Ureter (tissue), 1 donor: ENCODE measurements at places on chromosomes 6 and 20.

GRCh38 chr20:15603978-15604805, 969.1 kb downstream of the KIF16B start:
- no peak for DNase-seq

- no peak for DNase-seq
Measured at GRCh38 chr6:34580707-34581560, 24.8 kb upstream of the SPDEF start.

GRCh38 chr20:55316753-55317152, 688.6 kb downstream of the CBLN4 start:
- DNase-seq = no peak

GRCh38 chr6:34095741-34096140, 50.1 kb downstream of the GRM4 start:
- no peak for DNase-seq

DNA sequence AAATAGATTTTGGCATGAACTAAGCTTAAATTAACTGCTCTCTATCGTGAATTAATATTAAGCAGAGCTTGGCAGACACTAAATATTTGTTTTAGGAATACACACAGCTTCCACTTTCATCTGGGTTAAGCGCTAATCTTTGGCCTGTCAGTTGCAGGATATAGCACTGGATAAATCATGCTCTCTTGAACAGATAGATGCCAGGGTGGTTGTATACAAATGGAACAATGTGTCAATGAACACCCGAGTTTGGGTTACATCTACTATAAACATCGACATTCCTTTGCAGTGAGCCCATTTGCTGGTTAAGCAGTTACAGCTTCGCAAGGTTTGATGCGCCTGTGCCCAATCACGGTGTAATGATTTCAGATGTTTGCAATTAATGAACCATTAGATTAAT, 338.2 kb upstream of the ZFP64 start:
- DNase-seq = no peak

- DNase-seq = no peak
Measured at GRCh38 chr6:151440930-151441329, 11.0 kb downstream of the RMND1 start.

DNA sequence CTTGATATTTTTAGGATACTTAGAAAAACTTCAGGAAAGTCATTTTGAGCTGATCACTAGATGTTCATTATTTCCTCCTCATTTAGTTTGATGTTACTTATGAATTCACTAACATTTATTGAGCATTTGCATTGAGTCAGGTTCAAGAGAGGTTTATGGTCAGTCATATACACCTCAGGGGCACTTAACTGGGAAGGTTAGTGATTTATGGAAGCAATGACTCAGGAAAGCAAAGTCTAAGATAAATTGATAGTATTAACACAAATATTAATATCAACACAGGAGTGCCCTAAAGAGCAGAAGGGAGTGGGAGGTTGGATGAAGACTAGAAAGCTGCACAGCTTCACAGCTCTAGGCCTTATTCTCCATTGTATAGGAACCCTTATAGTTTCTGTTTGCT, 177.0 kb upstream of the TNFAIP3 start:
- no peak for DNase-seq

- DNase-seq = no peak
Measured at GRCh38 chr6:143549221-143549948, 37.9 kb upstream of the FUCA2 start.

- no peak for DNase-seq
Measured at GRCh38 chr6:98627129-98627775, 207.1 kb upstream of the POU3F2 start.

- DNase-seq = no peak
Measured at GRCh38 chr20:49821870-49822331, 9.3 kb downstream of the SLC9A8 start.

DNA sequence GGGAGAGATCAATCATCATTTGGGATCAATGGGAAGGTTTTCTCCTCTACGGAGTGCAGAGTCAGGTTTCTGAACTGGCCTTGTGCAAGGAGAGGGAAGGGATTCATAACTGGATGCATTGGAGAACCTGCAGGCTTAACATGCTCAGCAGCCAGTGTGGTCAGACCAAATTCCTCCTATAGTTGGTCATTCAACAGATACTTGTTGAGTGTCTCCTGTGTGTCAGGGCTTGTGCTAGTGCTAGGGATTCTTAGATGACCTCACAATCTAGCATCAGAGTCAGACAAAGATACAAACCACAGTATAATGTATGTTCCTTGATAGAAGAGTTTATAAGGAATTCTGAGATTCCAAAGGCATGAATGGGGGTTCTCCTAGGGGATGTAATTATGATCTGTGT, 23.9 kb downstream of the RALY start:
- no peak for DNase-seq

GRCh38 chr20:1576641-1577040, 19.1 kb upstream of the SIRPD start:
- DNase-seq = no peak

DNA sequence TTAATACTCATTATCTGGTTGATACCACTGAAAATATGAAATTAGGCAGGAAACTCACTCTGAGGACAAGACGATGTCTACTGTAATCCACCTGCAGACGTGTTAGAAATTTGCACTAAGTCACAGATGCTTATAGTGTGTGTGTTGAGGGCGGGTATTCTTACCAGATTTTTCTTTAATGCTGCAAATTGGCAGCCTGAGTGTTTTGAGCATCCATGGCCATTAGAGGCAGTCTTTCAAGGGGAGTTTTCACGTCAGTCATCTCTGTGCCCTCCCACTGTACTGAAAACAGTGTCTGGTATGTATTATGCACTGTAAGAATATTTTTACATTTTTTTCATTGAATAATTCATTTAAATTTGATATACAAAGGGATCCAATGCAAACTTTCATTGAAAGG, 266.5 kb upstream of the QKI start:
- DNase-seq = no peak

- no peak for DNase-seq
Measured at GRCh38 chr20:1777476-1777820, 117.8 kb upstream of the SIRPA start.

GRCh38 chr20:1935696-1936366, 40.6 kb downstream of the SIRPA start:
- no peak for DNase-seq

DNA sequence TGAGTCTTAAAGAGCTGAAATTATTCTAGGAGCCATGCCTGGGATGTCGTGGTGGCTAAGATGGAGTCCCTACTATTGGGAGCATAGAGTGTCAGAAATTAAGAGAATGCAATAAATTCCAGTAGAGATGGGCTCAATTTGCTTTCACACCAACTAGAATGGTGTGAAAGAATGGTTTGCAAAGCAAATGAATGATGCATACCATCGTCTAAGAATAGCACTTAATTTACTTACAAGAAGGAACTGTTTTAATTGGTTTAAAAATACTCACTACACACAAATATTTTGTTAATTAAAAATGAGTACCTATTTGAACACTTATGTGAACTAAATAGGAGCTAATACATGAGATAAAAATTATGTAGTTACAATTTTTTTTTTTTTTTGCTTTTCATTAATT, 132.6 kb downstream of the GMPR start:
- DNase-seq = no peak

DNA sequence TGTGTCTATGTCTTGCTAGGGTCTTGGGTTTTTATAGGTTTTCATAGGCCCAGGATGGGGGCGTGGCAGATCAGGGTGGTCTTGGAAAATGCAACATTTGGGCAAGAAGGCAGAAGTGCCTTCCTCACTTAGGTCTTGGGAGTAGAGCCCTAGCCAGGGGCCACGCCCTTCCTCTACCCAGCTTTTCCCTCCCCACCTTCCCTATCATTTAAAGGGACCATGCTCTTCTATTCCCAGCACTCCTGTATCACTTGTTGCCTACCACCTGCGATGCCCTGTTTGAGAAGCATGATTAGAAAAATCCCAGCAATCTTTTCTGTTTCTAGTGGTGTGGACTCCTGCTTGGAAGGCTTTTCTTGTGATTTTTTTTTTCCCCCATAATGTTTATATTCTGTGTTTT, 190.6 kb downstream of the JARID2 start:
- no peak for DNase-seq

- no peak for DNase-seq
Measured at GRCh38 chr20:3203315-3204123, 963 bp downstream of the DDRGK1 start.

DNA sequence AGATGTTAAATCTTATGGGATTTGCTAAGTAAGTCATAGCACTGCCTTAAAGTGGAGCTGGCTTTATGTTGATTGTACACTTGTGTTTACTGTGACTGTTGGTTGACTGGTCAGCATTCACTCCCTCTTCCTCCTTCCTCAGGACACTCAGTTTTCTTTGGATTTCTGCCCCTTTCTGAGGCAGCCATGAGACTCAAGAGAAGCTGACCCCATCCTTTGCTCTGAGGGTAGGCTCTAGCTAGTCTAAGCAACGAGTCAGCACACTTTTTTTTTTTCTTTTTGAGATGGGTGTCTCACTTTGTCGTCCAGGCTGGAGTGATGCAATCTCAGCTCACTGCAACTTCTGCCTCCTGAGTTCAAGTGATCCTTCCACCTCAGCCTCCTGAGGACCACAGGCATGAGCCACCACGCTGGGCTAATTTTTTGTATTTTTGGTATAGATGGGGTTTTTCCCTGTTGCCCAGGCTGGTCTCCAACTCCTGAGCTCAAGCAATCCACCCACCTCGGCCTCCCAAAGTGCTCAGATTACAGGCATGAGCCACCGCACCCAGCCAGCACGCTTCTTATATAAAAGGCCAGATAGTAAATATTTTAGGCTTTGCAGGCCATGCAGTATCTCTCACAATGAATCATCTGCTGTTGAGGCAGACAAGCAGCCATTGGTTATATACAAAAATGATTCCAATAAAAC, 191.4 kb downstream of the NFATC2 start:
- no peak for DNase-seq

DNA sequence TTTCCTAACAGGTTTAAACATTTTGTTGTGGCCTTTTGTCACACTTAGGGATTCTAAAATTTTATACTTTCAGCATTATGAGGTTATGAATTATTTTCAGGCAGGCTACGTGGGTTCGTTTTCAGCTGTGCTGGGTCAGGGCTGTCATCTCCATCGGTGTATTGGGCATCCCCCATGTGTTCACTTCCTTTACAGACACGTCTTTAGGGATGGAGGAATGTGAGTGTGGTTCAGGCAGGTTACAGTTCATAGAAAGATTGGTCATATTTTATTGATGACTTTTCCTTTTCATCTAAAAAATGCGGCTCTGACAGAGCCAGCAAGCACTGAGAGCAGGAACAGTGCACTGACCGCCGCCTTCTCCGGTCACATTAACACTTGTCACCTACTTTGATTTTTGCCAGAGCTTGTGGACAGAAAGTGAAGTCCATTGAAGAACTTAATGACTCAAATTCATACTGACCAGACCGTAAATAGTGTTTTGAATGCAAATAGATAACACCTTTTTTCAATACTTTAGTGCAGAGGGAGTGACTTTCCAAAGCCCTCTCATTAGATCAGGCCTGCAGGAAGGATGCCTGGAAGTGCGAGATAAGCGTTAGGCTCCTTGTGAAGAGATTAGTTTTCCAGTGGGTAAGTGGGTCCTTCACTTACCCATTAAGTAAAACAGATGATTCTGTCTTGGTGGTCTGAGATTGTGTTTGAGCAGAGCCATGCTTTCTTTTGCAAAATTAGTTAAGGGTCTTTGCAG, 113.1 kb downstream of the TIAM2 start:
- no peak for DNase-seq

- no peak for DNase-seq
Measured at GRCh38 chr20:32636283-32636682, 37.5 kb downstream of the C20orf203 start.

DNA sequence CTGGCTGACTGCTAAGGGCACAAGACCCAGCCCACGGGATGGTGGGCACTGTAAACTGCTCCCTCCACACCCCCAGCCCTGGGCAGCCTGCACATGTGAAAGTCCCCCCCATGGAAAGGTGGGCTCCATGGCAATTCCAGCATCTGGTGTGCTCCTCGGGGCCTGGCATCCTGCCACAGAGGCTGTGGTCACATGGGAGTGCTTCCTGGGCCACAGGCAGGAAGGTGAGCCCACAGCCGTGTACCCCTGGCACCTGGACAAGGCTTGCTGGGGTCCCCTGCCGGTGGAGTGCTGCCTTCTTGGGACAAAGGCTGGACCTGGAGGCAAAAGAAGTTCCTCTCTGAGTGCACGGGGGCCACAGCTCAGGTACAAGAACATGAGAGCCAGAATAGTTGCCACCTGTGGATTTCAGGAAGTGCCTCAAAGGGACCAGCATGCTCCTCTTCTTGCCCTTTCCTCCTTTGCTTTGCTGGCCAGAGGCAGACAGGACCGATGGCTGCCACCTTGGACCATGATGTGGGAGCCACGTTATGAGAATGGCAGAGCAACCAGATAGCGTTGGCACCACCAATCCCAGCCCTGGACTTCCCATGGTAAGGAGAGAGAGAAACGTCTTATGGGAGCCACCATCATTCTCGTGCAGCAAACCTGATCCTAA, 120.2 kb upstream of the MLN start:
- no peak for DNase-seq

- no peak for DNase-seq
Measured at GRCh38 chr6:33071569-33071968, 1.9 kb downstream of the HLA-DPA1 start.

- no peak for DNase-seq
Measured at GRCh38 chr20:17882065-17882833, 86.3 kb downstream of the SNX5 start.

DNA sequence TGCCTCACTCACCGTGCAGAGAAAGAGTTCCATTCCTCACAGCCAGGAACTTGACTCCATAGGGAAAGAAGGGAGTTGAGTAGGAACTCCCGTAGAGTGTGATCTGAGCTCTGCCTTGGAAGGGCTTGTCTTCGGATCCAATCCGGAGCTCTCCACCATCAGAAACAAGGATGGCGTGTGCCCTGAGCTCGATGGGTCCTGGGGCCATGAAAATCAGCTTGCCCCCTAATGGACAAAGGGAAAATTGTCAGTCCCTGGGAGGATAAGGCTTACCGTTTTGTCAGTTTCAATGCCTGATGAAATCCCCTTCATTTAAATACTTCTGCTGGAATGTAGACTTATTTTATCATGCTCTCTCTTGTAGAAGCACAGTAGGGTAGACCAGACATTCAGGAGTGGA, 153.3 kb downstream of the PKHD1 start:
- DNase-seq = no peak
